WTC11 (cell line): ENCODE measurements at places on chromosomes 4 and X. TPM values are rescaled to one million over a fixed set of nuclear protein-coding genes. Genes with fewer than 3 reads are reported as not detected.

HEPH gene
- total RNA-seq: 31.7 to 51.0 TPM (median 49.8 TPM) in 3 replicates

- peak; percentile 11 for DNase-seq
- H3K4me1 ChIP-seq: peaks cover 14% of the 10 kb centered on the region
Observed at GRCh38 chrX:139720136-139720535, 12.2 kb upstream of the MCF2 start.

DNA sequence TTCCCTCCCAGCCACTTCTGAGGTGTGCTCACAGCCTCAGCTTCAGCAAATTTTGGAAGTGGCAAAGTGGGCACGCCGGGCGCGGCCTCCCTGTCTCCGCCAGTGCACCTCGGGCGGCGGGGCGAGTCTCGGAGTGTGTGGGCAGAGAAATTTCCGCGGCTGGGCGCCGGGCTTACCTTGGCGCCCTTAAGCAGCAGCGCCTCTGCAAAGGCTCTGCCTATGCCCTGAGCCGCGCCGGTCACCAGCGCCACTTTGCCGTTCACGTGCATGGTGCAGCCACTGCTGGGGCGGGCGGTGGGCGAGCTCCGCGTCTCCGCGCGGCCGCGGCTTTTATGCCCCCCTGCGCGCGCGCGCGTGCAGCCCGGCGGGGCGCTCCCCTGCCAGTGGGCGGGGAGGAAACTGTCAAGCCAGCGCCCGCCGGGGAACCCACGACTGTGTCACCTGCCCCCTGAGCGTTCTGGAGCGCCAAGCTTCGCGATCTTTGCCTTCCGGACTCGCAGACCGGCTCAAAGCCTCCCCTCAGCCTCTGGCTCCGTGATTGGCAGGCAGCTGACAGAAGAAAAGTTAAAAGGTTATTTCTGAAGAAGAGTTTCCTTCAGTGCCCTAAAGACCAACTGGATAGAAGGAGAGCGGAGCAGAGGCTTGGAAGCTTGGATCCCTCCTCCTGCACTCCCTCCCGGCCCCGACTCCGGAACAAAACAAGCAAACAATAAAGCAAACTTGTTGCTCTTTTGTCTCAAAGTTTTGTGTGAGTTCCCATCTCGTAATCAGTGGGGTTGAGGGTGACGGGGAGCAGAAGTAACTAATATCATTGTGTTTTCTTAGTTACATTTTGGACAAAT, at the start of gene HPGD:
HPGD (minus strand) TSS at position 306 of the 842 bp plus-strand sequence; CDS start at position 269, 37 bp downstream.
- H3K4me1 ChIP-seq: peaks cover 24% of the 10 kb centered on the region
- peak; percentile 62 for DNase-seq
- H3K27me3 ChIP-seq: peaks cover 29% of the 10 kb centered on the region

- H3K4me1 ChIP-seq: peaks cover 52% of the 10 kb centered on the region
- H3K27ac ChIP-seq: peak overlapping the region; percentile 92
- no peaks in the 10 kb centered on the region for H3K27me3 ChIP-seq
- H3K36me3 ChIP-seq: peaks cover 17% of the 10 kb centered on the region
- peak overlapping the region; percentile 75 for H3K4me3 ChIP-seq
- DNase-seq: no peak
Observed at GRCh38 chr4:163167333-163167626, 590 bp upstream of the NAF1 start.

GRCh38 chr4:145881576-145881975, 57.0 kb downstream of the ZNF827 start:
- H3K4me3 ChIP-seq: no peak overlapping the region
- peaks cover 30% of the 10 kb centered on the region for H3K36me3 ChIP-seq
- no peaks in the 10 kb centered on the region for H3K27me3 ChIP-seq
- peaks cover 69% of the 10 kb centered on the region for H3K4me1 ChIP-seq

GRCh38 chr4:75542824-75543223, 13.0 kb upstream of the ODAPH start:
- no peak for DNase-seq
- H3K27ac ChIP-seq: no peak overlapping the region
- no peak overlapping the region for H3K4me3 ChIP-seq
- no peaks in the 10 kb centered on the region for H3K4me1 ChIP-seq
- H3K36me3 ChIP-seq: no peaks in the 10 kb centered on the region

DNA sequence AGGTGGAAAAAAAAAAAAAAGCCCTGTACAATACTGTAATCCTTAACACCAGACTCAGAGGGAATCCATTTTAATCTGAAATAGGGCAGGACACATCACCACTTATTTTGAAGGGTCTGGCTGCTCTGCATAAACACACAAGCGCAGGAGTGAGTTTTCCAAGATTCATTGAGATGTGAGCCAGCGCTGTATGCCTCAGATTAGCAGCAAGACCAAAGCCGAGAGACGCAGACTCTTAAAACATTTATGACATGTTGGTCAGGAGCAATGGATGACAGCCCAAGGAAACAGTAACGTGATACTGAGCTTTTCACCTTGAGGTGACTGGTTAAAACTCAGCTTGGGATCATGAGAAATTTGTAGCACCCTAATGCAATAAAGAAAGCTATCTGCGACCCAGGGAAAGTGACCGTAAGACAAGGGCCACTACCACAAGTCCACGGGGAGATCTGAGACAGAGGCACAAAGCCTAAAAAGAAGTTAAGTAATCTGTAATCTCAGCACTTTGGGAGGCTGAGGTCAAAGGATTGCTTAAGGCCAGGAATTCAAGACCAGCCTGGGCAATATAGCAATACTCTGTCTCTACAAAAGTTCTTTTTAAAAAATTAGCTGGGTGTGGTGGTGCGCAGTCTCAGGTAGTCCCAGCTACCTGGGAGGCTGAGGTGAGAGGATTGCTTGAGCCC, 210.6 kb downstream of the COL25A1 start:
- H3K27me3 ChIP-seq: no peaks in the 10 kb centered on the region
- peaks cover 6% of the 10 kb centered on the region for H3K4me1 ChIP-seq
- H3K36me3 ChIP-seq: no peaks in the 10 kb centered on the region
- no peak overlapping the region for H3K27ac ChIP-seq
- DNase-seq: no peak
- H3K4me3 ChIP-seq: no peak overlapping the region

- H3K4me3 ChIP-seq: no peak overlapping the region
- no peak for DNase-seq
- H3K36me3 ChIP-seq: no peaks in the 10 kb centered on the region
- no peaks in the 10 kb centered on the region; the same call in 1 of the 2 replicates for H3K4me1 ChIP-seq
Observed at GRCh38 chr4:138707746-138708677, 307.6 kb upstream of the NOCT start.

DNA sequence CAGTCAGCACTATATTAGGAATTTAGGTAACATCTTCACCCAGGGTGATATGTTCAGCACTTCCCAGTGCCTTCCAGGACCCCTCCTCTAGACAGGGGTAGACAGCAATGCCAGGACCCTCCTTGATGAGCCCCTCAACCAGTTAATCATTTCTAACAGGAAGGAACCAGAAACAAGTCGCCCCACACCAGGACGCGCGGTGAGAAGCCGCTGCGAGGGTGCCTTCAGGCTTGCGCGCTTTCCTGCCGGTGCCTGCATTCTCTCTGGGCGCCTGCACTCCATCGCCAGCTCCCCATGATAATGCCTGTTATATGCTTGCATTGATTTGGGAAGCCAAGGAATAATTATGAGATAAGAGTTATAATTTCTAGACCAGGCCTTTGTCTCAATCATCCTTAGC, 116.0 kb downstream of the ENPP6 start:
- H3K27ac ChIP-seq: no peak overlapping the region
- no peaks in the 10 kb centered on the region; the same call in 1 of the 2 replicates for H3K27me3 ChIP-seq
- H3K4me1 ChIP-seq: peaks cover 30% of the 10 kb centered on the region
- no peak for DNase-seq
- no peak overlapping the region for H3K4me3 ChIP-seq
- H3K36me3 ChIP-seq: no peaks in the 10 kb centered on the region

DNA sequence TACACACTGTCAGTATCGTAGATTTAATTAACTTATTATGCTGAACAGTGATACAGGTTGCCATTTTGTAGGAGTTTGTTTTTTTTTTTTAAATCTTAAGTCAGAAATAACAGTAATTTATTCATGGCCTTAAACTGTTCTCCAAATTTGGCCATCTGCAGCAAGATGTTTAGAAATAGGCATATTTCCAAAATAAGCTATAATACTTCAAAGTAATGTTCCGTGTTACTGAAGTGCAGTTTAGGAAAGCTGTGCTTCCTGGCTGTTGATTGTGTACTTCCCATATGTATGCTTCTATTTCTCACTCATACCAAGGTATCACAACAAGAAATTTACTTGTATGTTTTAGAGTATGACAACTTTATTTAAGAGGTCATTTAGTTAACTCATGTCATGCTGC, 28.9 kb downstream of the CPEB2 start:
- no peak overlapping the region for H3K4me3 ChIP-seq
- DNase-seq: no peak
- H3K27ac ChIP-seq: no peak overlapping the region

DNA sequence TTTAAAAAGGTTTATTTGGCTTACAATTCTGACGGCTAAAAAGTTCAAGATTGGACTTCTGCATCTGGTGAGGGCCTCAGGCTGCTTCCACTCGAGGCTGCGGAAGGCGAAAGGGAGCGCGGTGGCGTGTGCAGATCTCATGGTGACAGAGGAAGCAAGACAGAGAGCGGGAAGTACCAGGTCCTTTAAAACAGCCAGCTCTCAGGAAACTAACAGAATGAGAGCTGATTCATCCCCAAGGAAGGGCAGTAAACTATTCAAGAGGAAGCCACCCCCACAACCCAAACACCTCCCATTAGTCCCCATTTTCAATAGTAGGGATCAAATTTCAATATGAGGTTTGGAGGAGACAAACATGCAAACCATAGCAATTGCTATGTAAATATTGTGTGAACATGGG, 2144.2 kb upstream of the AGA start:
- no peaks in the 10 kb centered on the region for H3K36me3 ChIP-seq
- DNase-seq: no peak
- peaks cover 21% of the 10 kb centered on the region for H3K4me1 ChIP-seq
- H3K4me3 ChIP-seq: no peak overlapping the region

DNA sequence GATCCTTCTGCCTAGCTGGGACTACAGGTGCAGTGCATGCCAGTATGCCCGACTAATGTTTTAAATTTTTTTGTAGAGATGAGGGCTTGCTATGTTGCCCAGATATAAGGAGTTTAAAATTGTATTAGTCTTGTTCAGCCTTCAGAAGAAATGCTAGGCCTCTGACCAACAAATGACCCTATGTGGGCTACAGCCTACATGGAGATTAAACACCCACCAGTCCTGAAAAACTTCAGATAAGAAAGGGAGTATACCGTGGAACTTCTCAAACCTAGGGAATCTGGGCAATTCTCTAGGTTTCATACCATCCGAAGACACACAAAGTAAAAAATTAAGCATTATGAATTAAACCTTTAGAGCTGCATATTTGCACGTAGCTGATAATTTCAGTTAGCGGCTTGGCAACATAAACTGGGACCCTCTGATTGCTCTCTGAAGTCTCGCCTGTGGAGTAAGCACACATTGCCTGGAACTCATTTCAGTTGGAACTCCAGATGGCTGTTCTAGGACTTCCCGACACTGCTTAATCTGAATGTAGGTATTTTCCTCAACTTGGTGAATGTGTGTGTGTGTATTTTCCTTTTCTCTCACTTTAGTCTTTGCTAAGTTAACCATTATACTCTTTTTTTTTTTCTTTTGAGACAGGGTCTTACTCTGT, 33.0 kb downstream of the MOB1B start:
- H3K27ac ChIP-seq: no peak overlapping the region; the same call in 1 of the 2 replicates
- no peak for DNase-seq
- no peaks in the 10 kb centered on the region for H3K27me3 ChIP-seq
- H3K4me3 ChIP-seq: no peak overlapping the region
- H3K36me3 ChIP-seq: peaks cover 15% of the 10 kb centered on the region; the same call in 1 of the 2 replicates

DNA sequence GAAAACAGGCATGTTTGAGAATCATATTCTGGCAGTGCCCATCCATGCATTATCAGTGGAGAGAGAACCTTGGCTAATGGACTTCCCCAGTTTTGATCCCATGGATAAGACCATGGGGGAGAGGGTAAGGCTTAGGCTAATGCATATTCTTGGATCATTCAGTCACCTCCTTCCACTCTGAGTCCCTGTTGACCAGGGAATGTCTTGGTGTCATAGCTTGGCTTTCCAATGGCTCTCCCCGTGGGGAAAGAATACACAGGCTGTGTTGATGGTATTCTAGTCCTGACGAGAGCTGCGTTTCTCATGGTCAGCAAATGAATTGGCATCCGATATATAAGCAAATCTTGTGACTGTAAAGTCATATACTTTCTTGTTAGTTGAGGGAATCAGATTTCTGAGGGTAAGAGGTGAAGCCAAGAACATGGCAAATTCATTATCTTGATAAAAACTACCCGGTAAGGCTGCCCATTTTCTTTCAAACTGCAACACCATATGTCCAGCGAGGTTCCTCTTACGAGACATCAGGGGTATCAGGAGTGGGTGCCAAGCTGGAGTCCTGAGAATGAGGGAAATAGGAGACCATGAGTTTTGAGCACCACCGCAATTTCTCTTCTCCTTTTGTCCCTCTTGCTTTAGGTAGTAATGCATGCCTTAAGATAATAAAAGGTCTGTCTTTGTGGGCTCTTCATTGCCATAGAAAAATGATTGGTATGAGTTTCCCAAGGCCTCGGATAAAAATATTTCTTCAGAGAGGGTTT, 18.0 kb downstream of the RHOH start:
- no peak overlapping the region for H3K27ac ChIP-seq
- 0 out of 2 replicates have a peak, but pooled peaks cover 2% of the 10 kb centered on the region for H3K36me3 ChIP-seq
- no peak overlapping the region for H3K4me3 ChIP-seq
- no peak for DNase-seq
- no peaks in the 10 kb centered on the region for H3K27me3 ChIP-seq

TENM3 gene
- 58.1 to 71.0 TPM (median 59.7 TPM) in 3 replicates for total RNA-seq

DNA sequence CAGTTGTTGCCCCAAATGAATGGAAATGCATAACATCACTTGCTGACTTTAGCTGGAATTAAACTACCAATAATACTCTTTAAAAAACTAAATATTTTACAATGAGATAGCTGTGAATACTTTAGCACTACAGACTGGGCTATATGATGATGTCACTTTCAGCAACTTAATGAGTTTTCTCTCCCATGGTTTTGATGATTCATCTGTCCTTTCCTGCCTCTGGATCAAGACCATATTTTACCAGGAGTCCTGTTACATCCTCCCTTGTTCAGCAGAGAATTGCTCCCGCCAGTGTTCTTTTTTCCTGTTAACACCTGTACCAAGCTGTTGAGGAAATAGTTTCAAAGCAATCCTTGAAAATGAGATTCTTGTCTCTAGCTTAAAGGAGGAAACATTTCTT, 543.0 kb downstream of the SPRY1 start:
- peak overlapping the region; percentile 15; the same call in 1 of the 2 replicates for H3K27ac ChIP-seq
- peaks cover 9% of the 10 kb centered on the region for H3K4me1 ChIP-seq
- no peaks in the 10 kb centered on the region for H3K36me3 ChIP-seq
- no peak for DNase-seq
- no peaks in the 10 kb centered on the region for H3K27me3 ChIP-seq

- peaks cover 2% of the 10 kb centered on the region; the same call in 1 of the 2 replicates for H3K4me1 ChIP-seq
- H3K4me3 ChIP-seq: no peak overlapping the region
- H3K36me3 ChIP-seq: no peaks in the 10 kb centered on the region
Observed at GRCh38 chr4:120446051-120446567, 379.5 kb upstream of the MAD2L1 start.

DNA sequence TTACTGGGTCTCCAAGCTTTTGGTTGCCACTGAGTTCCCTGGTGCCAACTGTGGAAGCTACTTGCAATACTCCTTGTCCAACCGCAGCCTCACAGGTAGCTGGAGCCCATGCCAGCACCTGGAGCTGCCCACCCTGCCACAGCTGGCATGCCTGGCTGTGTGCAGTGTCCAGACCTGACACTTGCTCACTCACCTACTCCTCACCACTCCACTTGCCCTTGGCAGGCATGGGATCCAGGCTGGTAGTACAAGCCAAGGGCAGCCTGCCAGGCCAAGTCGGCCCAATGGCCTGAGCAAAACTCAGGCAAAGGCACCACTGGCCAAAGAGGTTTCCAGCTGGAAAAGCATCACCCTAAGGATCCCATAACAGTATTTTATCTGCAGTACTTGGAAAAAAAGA, 246.3 kb downstream of the PDGFC start:
- H3K4me1 ChIP-seq: peaks cover 4% of the 10 kb centered on the region
- H3K27ac ChIP-seq: no peak overlapping the region
- H3K4me3 ChIP-seq: no peak overlapping the region

GRCh38 chr4:145871209-145871608, 67.4 kb downstream of the ZNF827 start:
- H3K36me3 ChIP-seq: peaks cover 35% of the 10 kb centered on the region
- peaks cover 30% of the 10 kb centered on the region for H3K4me1 ChIP-seq
- H3K27me3 ChIP-seq: no peaks in the 10 kb centered on the region
- no peak overlapping the region for H3K4me3 ChIP-seq
- H3K27ac ChIP-seq: no peak overlapping the region
